ENCODE measurements at places on chromosomes 5 and 9. TPM values are rescaled to one million over a fixed set of nuclear protein-coding genes. Genes with fewer than 3 reads are reported as not detected.

GRCh38 chr5:40514976-40515375 is 164.7 kb upstream of the PTGER4 start:
- no peak for ATAC-seq

ACSL6 gene
- 1.4 TPM for total RNA-seq

RNF145 gene
- total RNA-seq, result 111 TPM

SPINK5 gene
- not detected for total RNA-seq

DAPK1 gene
- total RNA-seq, result 2.0 TPM

DNA sequence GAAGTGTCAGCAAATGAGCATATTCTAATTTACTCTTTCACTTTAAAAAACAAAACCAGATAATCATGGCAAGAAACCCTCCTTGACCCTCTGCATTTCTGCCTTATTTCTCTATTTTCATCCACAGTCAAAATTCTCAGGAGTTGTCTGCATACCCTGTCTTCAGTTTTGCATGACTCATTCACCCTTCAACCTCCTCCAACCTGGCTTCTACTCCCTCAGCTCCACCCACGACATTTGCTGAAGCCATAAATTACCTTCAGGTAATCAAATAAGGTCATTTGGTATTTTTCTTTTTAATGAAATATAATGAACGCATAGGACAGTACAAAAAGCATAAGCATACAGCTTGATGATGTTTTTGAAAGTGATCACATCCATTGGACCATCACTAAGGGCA is 27.8 kb upstream of the SH3GL2 start:
- ATAC-seq, result no peak

- no peak for ATAC-seq
Measured at GRCh38 chr9:95422650-95423049, 94.1 kb downstream of the PTCH1 start.

- ATAC-seq, result no peak
Measured at GRCh38 chr5:55691265-55692105, 20.6 kb downstream of the SLC38A9 start.

IL12B gene
- total RNA-seq, result not detected

DNA sequence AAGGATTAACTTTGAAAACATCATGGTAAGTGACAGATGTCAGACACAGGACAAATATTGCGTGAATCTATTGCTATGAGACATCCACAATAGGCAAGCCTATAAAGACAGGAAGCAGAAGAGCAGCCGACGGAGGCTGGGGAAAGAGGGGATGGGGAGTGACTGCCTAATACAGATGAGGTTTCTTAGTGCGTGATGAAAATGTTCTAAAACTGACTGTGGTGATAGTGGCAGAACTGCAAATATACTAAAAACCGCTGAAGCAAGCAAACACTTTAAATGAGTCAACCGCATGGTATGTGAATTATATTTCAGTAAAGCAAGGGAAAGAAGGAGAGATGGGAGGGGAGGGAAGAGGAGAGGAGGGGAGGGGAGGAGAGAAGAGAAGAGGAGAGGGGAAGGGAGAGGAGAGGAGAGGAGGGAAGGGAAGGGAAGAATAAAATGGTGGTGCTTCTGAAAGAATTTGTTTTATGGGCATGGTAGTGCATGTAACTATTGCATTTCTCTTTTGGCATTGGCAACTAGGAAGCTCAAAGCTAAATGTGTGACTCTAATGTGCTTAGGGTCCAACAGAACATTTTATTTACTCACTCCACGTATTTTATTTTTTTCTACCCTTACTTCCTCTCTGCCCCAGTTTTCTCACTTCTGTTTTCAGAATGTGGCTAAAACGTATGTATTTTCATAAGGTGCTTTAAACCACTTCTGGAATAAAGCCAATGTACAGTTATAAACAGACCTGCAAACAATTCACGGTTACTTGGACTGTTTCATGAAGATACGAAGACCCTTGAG is 21.3 kb downstream of the AKNA start:
- ATAC-seq, result peak; percentile 76

DNA sequence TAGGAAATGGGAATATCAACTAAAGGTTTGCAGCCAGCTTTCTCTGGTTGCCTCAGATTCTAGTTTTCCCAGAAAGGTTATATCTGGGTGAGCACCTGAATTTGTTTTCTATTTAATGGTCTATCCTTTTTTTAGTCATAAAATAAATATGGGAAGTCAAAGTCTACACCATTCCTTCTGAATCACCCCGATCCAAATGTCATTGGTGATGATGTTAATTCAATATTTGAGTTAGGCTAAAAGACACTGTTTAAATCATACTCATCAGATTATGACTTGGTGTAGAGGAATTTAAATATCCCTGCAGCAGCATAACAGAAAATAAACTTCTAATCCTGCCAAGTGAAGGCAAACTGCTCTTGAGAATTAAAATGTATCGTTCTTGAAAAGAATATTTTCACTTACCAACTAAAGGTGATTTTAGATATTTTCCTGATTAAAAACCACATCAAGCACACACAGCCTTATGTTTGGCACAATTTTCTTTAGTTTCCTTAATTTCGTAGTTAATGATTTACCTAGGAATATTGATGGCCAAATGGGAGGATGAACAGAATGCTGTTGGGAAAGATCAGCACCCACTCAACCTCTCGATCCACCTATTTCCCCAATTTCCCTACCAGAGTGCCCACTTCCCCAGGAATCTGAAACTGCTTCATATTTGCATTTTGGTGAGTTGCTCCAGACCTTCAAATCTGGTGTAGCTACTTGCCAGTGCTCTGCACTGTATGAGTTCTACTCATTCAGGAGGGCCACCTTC is 103.1 kb upstream of the TSLP start:
- ATAC-seq, result no peak

GRCh38 chr9:95009459-95009858 is 283.0 kb downstream of the AOPEP start:
- ATAC-seq, result no peak

GRCh38 chr5:21184581-21184980 is 1196.6 kb upstream of the CDH18 start:
- ATAC-seq, result no peak

C5orf63 gene
- 12.3 TPM for total RNA-seq

PRXL2C gene
- 18.7 TPM for total RNA-seq

SLC36A2 gene
- total RNA-seq, result not detected

IL3 gene
- 9.0 TPM for total RNA-seq

DNA sequence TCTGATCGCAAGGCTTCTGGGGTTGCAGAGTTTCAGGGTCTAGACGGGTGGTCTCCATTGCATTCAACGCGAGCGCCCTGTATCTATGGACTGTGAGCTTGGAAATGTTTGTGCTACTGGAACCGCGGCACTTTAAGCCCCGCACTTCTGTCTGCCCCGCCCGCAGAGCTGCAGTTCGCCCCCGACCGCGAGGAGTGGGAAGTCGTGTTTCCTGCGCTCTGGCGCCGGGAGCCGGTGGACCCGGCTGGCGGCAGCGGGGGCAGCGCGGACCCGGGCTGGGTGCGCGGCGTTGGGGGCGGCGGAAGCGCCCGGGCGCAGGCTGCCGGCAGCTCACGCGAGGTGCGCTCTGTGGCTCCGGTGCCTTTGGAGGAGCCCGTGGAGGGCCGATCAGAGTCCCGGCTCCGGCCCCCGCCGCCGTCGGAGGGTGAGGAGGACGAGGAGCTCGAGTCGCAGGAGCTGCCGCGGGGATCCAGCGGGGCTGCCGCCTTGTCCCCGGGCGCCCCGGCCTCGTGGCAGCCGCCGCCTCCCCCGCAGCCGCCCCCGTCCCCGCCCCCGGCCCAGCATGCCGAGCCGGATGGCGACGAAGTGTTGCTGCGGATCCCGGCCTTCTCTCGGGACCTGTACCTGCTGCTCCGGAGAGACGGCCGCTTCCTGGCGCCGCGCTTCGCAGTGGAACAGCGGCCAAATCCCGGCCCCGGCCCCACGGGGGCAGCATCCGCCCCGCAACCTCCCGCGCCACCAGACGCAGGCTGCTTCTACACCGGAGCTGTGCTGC is 1.0 kb downstream of the ADAMTS19 start:
- no peak for ATAC-seq

NRARP gene
- total RNA-seq, result 0.66 TPM
